ENCODE measurements at places on chromosomes 16 and 17. TPM values are rescaled to one million over a fixed set of nuclear protein-coding genes. Genes with fewer than 3 reads are reported as not detected.

DNA sequence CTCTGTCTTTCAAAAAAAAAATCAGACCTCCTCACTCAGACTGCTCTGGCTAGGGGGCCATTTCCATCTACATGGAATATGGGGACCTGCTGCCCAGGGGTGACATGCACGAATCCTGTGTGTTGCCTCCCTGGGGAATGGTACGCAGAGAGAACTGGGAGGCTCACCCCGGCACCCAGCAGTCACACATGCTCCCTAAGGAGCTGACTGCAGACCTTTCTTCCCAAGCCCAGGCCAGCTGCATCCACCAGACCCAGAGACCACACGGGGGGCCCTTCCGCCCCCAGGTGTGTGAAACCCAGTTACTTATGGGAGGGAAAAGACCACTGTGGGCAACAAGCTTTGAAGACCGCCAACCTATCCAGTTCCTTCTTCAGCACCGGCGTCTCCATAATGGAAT is 7.2 kb upstream of the NLRC3 start:
- no peaks in the 10 kb centered on the region for H3K36me3 ChIP-seq
- no peak overlapping the region for H3K27ac ChIP-seq
- DNase-seq: no peak
- no peak overlapping the region for H3K4me3 ChIP-seq
- H3K4me1 ChIP-seq: no peaks in the 10 kb centered on the region
- no peaks in the 10 kb centered on the region for H3K27me3 ChIP-seq

- no peaks in the 10 kb centered on the region for H3K27me3 ChIP-seq
- no peak for DNase-seq
- no peaks in the 10 kb centered on the region for H3K4me1 ChIP-seq
- no peak overlapping the region for H3K4me3 ChIP-seq
- no peaks in the 10 kb centered on the region for H3K36me3 ChIP-seq
- H3K27ac ChIP-seq: no peak overlapping the region
These were observed 396.7 kb upstream of the MAF start for GRCh38 chr16:79997257-79997656.

Gene KRTAP2-3
- not detected for total RNA-seq

Gene RNF227
- total RNA-seq: 0.33 TPM

DNA sequence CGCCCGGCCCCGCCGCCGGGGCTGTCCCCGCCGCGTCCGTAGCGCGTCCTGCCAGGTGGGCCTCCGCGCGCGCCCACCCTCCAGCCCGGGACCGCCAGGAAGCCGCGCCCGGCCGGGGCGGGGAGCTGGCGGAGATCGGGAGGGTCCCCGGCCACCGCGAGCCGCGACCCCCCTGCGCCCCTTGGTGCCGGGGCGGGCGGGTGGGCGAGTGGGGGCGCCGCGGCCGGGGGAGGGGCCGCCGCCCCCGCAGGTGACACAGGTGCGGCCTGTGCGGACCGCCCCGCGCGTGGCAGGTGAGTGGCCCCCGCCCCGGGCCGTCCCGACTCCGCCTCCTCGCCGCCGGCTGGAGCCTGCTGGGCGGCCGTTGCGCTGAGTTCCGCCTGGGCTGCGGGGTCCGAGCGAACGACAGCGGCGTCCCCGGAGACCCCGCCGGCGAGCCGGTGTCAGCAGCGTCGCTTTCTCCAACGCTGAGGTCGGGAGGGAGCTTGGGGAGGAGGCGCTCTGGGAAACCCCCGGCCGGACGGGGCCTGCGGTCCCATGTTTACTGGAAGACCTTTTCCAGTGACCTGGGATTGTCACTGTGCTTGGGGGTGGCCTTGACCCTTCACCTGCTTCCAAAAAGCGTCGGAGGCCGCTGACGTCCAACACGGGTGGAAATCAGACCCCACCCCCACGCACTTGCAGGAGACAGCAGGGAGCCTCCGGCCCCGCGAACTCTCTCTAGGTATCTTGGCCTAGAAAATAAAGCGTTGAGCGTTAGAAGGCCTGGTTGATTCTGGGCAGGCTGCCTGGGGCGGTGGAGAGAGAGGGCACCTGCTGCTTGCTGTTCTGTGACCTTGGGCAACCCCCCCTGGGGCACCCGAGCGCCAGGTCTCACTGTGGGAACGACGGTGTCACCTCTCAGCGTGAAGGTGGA is 542 bp downstream of the KLHL36 start:
- no peaks in the 10 kb centered on the region for H3K27me3 ChIP-seq
- H3K4me3 ChIP-seq: peak overlapping the region; percentile 84
- H3K4me1 ChIP-seq: peaks cover 15% of the 10 kb centered on the region
- peaks cover 15% of the 10 kb centered on the region for H3K36me3 ChIP-seq
- peak; percentile 48 for DNase-seq

Gene KRT36
- not detected for total RNA-seq

Gene KRT31
- total RNA-seq: not detected

GRCh38 chr17:8918807-8919465 is 46.6 kb downstream of the PIK3R5 start:
- H3K4me1 ChIP-seq: no peaks in the 10 kb centered on the region
- no peak overlapping the region for H3K4me3 ChIP-seq
- DNase-seq: no peak
- H3K27ac ChIP-seq: no peak overlapping the region
- no peaks in the 10 kb centered on the region for H3K27me3 ChIP-seq

DNA sequence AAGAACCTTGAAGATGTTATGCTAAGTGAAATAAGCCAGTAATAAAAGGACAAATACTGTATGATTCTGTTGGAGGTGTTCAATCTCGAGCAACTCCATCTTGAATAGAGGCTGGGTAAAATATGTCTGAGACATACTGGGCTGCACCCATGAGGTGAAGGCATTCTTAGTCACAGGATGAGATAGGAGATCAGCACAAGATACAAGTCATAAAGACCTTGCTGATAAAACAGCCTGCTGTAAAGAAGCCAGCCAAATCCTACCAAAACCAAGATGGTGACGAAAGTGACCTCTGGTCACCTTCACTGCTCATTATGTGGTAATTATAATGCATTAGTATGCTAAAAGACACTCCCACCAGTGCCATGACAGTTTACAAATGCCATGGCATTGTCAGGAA is 98.1 kb downstream of the RGS9 start:
- no peak for DNase-seq
- no peaks in the 10 kb centered on the region for H3K27me3 ChIP-seq
- H3K4me3 ChIP-seq: no peak overlapping the region
- H3K36me3 ChIP-seq: no peaks in the 10 kb centered on the region
- H3K27ac ChIP-seq: no peak overlapping the region

Gene KRT16
- not detected for total RNA-seq

DNA sequence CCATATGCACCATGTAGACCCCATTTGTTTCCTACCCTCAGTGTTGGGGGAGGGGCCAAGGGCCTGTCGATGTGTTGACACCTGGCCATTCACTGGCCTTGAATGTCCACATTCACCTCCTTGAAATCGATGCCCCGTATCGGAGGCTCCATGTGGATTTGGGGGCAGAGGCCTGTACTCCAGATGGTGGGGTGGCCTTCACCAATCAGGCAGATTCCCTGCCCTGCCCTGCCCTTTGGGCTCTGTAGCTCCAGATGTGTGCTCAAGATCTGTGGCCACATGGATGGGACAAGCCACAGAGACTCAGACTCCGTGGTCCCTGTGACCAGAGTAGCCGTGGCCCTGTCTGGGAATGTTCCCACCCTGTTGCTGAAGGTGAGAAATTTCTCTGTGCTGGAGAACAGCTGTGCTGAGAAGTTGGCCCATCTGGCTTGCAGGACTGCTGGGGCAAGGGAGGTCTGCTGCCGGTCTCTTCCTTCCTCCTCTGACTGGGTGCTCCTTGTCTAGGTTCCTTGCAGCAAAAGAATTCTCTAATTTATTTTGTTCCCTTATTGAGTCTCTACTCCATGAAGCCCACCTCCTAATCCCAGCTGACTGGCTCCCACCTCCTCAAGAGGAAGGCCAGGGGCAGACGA is 221.3 kb downstream of the SEC14L1 start:
- no peak overlapping the region for H3K27ac ChIP-seq
- no peaks in the 10 kb centered on the region for H3K36me3 ChIP-seq
- peaks cover 29% of the 10 kb centered on the region for H3K4me1 ChIP-seq
- H3K4me3 ChIP-seq: no peak overlapping the region
- no peaks in the 10 kb centered on the region for H3K27me3 ChIP-seq

DNA sequence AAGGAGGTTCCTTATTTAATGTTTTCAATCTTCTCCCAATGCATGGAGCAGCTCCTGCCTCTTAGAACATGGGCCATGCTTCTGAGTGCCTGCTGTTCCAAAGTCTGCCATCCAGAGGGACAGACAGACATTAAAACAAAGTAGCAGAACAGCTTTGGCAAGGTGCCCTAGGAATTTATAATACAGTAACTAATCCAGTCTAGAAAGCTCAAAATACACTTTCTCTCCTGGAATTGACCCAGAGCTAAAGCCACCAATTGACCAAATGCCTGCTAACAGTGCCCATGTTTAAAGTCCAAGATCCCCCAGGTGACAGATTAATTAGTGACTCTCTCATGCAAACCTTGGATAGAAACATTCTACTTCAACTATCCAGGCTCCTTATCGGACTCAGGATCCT is 11.1 kb upstream of the CHRNE start:
- DNase-seq: no peak

- no peak overlapping the region for H3K4me3 ChIP-seq
- H3K27me3 ChIP-seq: no peaks in the 10 kb centered on the region
- H3K36me3 ChIP-seq: no peaks in the 10 kb centered on the region
- H3K4me1 ChIP-seq: no peaks in the 10 kb centered on the region
- DNase-seq: no peak
These were observed 35.8 kb downstream of the GDE1 start for GRCh38 chr16:19486051-19486450.

Gene C16orf96
- 0.25 TPM for total RNA-seq

Gene KRTAP1-5
- total RNA-seq: not detected

Gene EPOP
- 0.37 TPM for total RNA-seq

Gene HSF5
- 0.09 TPM for total RNA-seq

DNA sequence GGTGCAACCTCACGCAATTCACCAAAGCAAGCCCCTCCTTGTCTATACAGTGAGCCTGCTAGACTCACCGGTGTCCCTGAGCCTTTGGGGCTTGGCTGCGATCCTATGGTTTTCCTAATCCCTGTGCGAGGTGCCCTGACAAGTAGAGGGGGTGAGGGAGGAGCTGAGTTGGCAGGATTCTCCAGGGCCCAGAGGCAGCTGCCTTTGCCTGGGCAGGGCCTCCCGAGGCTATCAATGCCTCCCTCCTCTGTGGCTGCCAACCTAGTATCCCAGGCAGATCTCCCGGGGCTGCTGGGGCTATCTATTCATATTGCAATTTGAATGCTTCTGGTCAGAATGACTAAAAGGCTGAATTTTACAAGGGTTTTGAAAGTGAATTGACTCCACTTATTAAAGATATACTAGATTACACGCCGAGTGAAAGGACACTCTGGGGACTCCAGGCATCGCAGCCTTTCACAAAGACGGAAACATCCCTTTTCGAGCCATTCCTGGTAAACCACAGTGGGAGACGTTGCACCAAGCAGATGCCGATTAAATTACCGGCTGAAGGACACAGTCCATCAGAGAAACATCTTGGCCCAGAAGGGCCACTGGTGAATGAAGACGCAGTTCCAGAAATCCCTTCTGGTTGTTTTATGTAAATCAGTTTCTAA is 11.3 kb upstream of the PITPNM3 start:
- H3K4me1 ChIP-seq: no peaks in the 10 kb centered on the region
- no peak for DNase-seq
- H3K36me3 ChIP-seq: no peaks in the 10 kb centered on the region
- H3K27ac ChIP-seq: no peak overlapping the region
- no peak overlapping the region for H3K4me3 ChIP-seq

- peak; percentile 52 for DNase-seq
- H3K36me3 ChIP-seq: peaks cover 4% of the 10 kb centered on the region
- H3K4me3 ChIP-seq: no peak overlapping the region
- H3K27ac ChIP-seq: no peak overlapping the region
These were observed 7.7 kb downstream of the ERAL1 start for GRCh38 chr17:28862561-28862960.

DNA sequence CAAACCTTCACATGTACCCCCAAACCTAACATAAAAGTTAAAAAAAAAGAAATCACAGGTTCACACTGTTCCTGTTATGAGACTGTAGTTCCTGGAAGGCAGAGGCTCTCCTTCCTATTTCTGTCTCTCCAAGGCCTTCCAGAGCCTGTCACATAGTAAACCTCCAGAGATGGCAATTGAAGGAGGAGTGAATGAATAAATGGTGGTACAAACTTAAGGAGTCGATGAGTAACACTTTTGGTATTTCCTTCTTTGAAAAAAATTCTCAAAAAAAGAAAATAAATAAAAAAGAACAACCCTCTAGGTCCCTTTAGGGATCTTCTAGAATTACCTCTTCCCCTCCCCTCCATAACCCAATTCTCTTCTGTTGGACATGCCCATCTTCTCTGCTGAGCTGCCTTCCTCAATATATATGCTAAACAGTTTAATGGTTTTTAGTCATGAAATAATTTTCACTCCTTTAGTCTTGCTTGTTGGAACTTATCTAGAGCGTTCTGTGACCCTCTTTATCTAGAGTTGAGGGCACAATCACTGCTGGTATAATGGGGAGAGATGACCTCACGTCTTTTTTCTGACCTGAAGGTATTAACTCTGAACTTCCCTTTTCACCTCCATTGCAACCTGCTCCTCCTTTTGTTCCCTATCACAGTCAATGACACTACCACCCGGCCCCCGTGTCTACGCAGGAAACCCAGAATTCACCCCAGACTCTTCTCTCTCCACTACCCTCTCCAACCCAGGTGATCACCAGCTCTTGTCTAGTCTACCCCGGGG is 1.7 kb upstream of the TAF15 start:
- no peak overlapping the region for H3K4me3 ChIP-seq
- H3K4me1 ChIP-seq: peaks cover 18% of the 10 kb centered on the region
- no peaks in the 10 kb centered on the region for H3K27me3 ChIP-seq

- peaks cover 12% of the 10 kb centered on the region for H3K4me1 ChIP-seq
- H3K27me3 ChIP-seq: no peaks in the 10 kb centered on the region
- no peak overlapping the region for H3K27ac ChIP-seq
- H3K4me3 ChIP-seq: no peak overlapping the region
- H3K36me3 ChIP-seq: no peaks in the 10 kb centered on the region
These were observed 156.6 kb upstream of the SDK2 start for GRCh38 chr17:73800893-73801292.

Gene KDM6B
- total RNA-seq: 3.5 TPM

Gene BIRC5
- 0.42 TPM for total RNA-seq

Gene NSMCE1
- total RNA-seq: 16.6 TPM

Gene TBC1D26
- not detected for total RNA-seq

DNA sequence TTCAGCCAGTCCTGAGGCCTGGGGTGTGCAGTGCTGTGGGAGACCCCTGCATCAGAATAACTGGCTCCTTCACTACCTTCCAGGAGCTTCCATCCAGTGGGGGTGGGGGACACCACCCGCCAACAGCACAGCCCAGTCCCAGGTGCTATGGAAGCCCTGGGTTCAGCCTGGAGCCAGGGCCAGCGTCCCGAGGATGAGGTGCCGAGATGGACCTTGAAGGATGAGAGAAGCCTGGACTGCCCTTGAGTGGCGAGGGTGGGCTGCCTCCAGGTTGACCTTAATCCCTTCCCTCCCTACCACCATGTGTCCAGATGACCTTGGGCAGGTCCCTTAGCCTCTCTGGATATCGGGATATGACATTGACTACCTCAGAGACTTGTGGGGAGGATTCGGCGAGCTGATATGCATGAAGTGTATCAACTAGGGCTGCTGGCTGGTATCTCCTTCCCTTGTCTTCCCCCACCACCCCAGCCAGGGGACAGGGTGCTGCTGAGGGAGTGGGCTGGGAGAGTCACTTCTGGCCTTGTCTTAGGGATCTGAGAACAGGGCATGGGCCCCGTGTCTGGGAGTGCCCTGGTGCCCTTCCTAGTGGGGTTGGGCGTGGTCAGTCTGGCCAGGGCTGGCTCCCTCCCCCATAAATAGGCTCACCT is 14.2 kb upstream of the LASP1NB start:
- no peak overlapping the region for H3K27ac ChIP-seq
- H3K4me1 ChIP-seq: peaks cover 44% of the 10 kb centered on the region
- H3K4me3 ChIP-seq: no peak overlapping the region
- no peak for DNase-seq
- H3K27me3 ChIP-seq: no peaks in the 10 kb centered on the region

- no peak overlapping the region for H3K27ac ChIP-seq
- no peaks in the 10 kb centered on the region for H3K4me1 ChIP-seq
- H3K4me3 ChIP-seq: no peak overlapping the region
- no peaks in the 10 kb centered on the region for H3K36me3 ChIP-seq
These were observed 58.9 kb downstream of the WWP2 start for GRCh38 chr16:69820926-69821541.

Data from liver (tissue), 10 donors.